ENCODE measurements at places on chromosomes 7 and 10. TPM values are rescaled to one million over a fixed set of nuclear protein-coding genes. Genes with fewer than 3 reads are reported as not detected.

The ATP5F1C gene
- 113 TPM for total RNA-seq

GRCh38 chr10:109126541-109126940 lies 796.8 kb downstream of the XPNPEP1 start:
- no peaks in the 10 kb centered on the region for H3K27me3 ChIP-seq
- no peaks in the 10 kb centered on the region for H3K36me3 ChIP-seq
- no peaks in the 10 kb centered on the region for H3K4me1 ChIP-seq
- no peak for DNase-seq
- H3K4me3 ChIP-seq, result no peak overlapping the region
- H3K27ac ChIP-seq, result no peak overlapping the region

- H3K27me3 ChIP-seq, result no peaks in the 10 kb centered on the region
- no peaks in the 10 kb centered on the region for H3K36me3 ChIP-seq
- H3K27ac ChIP-seq, result no peak overlapping the region
- no peaks in the 10 kb centered on the region for H3K4me1 ChIP-seq
These were observed 5.4 kb downstream of the INMT start for GRCh38 chr7:30757342-30757692.

DNA sequence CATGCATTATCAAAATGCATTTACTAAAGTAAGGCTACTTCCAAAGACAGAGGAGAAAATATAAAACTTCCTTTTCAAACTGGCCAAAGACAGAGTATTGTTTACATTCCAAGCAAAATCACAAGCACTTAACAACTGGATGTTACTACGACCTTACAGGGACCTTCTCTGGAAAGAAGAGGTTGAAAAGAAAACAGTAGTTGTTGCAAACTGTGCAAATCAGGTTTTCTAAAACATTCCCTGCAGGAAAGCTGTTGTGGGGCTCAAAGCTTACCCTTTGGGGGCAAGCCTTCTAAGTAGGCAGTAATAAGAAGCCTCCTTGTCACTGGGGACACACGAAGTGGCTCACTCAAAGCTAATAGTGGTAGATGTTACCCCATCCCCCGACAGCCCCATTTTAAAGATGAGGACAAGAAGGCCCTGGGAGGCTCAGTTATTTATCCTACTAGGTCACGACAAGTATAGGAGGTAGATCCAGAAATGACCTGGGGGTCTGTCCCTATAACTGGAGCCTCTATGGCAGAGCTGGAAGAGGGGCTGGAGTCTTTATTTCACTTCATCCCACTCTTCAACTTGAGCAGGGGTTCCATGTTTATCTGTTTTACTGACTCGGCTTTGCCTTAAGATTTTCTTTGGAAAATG lies 46.6 kb downstream of the ATXN7L1 start:
- no peaks in the 10 kb centered on the region for H3K36me3 ChIP-seq
- H3K4me3 ChIP-seq, result no peak overlapping the region
- DNase-seq, result no peak
- H3K27ac ChIP-seq, result no peak overlapping the region

DNA sequence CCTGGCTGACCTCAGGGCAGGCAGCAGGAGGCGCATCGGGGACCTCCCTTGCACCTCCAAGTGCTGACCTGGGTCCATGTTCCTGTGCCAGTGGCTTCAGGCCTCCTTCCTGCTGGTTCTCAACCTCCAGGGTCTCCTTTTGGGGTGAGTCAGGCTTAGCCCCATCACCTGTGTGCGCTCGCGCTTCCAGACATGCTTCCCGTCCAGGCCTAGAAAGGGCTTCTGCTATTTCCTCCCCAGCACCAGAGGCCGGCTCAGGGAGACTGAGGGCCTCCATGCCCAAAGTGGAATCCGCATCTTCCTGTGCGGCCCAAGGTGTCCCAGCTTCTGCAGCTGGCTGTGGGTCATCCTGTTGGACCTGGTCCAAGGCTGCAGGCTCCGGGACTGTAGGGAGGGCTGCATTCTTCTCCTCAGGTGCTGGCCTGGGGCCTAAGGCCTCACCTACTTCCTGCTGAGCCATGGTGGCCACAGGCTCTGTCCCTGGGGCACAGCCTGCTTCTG lies 5.9 kb downstream of the NACAD start:
- H3K27ac ChIP-seq, result no peak overlapping the region
- DNase-seq, result no peak
- H3K36me3 ChIP-seq, result no peaks in the 10 kb centered on the region
- no peaks in the 10 kb centered on the region for H3K27me3 ChIP-seq
- H3K4me3 ChIP-seq, result no peak overlapping the region
- no peaks in the 10 kb centered on the region for H3K4me1 ChIP-seq

GRCh38 chr10:133289761-133290160 lies 13.1 kb upstream of the ADAM8 start:
- H3K4me1 ChIP-seq, result no peaks in the 10 kb centered on the region
- no peak overlapping the region for H3K27ac ChIP-seq
- DNase-seq, result no peak
- no peak overlapping the region for H3K4me3 ChIP-seq
- peaks cover 5% of the 10 kb centered on the region for H3K36me3 ChIP-seq
- no peaks in the 10 kb centered on the region for H3K27me3 ChIP-seq

Measured in naive thymus-derived CD4-positive, alpha-beta T cell (primary cell).